ENCODE measurements at places on chromosomes 16 and 17.

DNA sequence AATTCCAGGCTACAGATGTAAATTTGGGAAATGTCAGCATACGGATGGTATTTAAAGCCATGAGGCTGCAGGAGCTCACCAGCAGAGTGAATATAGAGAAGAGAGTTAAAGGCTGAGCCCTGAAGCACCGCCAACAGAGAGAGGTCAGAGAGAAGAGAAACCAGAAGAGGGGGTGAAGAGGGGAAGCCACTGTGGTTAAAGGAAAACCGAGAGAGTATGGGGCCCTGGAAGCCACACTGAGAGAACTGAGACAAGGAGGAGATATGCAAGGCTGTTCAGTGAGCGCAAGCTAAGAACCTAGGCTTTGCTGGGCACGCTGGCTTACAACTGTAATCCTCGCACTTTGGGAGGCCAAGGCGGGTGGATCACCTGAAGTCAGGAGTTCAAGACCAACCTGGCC is 24.6 kb downstream of the COPRS start:
- DNase-seq: no peak

DNA sequence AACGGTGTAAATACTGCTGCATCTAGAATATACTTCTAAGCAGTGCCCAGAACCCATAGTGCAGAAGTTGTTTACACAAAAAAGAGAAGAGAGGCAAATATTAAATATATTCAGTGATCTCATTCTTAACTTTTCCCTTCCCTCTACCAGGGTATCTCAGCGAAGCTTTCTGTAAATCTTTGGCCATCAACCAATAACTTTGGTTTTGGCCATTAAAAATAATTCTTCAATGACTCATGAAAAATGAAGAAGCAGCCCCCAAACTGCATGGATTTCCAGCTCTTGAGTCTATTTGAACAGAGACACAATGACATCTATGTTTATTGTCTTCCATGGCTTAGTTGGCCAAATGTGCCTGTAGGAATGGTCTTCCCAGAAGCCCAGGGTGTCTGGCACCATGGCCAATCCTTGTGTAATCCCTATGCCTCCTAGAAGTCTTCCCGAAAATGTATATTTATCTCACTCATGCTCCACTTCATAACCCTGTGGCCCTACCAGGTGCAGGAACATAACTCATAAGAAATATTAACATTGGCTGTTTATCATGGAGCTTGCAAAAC is 646.6 kb downstream of the TOX3 start:
- DNase-seq: no peak

DNA sequence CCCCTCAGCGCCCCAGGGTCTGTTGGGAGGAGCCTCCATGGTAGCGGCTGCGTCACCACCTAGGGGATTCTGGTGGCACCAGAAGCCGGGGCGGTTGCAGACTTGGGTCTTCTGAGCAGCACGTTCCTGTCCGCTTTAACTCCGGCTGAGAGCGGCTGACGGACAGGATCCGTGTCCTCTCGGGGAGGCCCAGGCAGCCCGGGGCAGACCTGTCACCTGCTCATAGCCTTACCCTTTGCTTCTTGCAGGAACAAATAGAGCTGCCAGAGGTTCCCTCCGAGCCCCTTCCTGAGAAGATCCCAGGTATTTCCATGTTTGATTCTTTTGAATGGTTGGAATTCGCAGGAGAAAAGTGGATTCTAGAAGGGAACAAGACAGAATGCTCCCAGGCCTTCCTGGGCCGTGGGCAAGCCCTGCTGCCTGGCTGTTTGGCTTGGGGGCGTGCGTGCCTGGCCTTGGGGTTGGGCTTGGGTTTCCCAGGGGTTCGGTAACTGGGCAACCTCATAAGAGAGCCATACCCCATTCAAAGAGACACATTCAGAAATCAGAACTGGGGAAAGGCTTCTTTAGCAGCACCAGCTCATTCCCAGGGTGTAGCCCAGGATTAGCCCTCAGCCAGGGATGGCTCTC is 6.6 kb downstream of the CHMP6 start:
- no peak for DNase-seq

DNA sequence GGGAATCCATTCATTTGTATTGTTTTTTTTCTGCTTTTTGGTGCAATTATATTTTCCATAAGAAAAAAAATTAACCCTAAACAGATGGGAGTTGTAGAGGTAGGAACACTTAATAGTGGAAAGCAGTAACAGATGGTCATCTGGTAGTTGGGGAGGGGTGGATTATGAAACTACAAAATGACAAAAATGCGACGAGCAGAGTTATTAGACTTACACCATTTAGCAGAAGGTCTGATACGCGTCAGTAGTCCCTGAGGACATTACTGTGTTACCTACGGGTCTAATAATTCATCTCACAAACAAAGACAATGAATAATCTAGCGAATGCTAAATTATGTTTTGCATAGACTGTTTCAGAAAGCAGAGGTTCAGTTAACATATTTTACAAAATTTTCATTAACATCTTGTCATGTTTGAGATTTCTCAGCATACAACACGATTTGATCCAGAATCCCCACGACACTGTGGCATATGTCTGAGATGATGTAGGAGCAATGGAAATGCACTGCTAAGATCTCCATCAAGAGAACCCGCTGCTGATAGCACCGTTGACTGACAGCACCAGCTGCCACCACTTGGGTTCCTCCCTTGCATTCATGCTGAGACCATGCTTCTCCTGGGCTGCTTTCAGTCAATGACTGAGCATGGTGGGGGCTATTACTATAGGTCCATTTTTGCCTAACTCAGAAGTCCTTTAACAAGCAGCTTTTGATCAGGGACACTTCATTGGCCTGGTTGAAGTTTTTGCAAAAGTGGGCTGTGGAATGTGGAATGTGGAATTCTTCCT is 182.2 kb upstream of the CPHXL start:
- no peak for DNase-seq

DNA sequence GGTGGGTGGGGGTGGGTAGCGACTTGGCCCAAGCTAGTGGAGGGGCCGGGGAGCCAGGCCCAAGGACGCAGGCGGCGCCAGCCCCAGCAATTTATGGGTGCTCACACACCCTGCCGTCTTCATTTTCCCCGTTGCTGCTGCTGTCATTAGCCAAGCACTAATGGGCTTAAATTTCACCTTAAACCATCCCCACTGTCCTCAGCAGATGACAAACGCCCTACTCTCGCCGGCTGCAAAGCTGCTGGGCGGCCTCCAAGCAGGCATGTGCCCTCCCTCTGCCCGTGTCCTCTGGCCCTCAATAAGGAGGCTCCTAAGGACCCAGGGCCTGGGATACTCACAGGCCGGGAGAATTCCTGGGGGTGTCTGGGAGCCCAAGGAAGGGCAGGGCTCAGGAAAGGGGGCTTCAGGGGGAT is 66.1 kb downstream of the SREBF1 start:
- DNase-seq: no peak

DNA sequence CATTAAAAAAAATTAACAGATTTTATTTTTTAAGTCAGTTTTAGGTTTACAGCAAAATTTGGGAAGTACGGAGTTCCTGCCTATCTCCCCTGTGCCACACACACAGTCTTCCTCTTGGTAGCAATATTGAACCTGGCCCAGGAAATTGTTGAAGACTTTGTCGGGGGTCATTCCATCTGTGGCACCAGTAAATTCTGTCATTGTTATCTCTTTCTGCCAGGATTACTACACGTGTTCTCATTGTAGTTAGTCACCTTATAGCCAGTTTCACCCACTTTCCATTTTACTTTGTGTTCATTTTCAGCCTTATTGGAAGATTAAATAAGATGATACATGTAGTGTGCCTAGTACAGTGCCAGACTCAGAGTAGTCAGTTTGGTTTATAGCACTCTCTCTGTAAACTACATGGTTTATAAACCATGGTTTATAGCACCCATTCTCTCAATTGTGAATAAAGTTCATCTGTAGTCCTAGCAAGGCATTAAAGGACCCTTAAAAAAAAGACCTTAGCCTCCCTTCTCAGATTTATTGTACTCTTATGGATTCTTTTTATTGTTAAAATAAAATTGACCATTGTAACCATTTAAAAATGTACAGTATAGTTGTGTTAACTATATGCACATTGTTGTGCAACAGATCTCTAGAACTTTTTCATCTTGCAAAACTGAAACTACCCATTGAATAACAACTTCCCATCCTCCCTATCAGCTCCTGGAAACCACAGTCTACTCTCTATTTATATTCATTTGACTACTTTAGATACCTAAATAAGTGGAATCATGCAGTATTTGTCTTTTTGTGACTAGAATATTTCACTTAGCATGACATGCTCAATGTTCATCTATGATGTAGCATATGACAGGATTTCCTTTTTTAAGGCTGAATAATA is 36.1 kb downstream of the NLK start:
- no peak for DNase-seq

DNA sequence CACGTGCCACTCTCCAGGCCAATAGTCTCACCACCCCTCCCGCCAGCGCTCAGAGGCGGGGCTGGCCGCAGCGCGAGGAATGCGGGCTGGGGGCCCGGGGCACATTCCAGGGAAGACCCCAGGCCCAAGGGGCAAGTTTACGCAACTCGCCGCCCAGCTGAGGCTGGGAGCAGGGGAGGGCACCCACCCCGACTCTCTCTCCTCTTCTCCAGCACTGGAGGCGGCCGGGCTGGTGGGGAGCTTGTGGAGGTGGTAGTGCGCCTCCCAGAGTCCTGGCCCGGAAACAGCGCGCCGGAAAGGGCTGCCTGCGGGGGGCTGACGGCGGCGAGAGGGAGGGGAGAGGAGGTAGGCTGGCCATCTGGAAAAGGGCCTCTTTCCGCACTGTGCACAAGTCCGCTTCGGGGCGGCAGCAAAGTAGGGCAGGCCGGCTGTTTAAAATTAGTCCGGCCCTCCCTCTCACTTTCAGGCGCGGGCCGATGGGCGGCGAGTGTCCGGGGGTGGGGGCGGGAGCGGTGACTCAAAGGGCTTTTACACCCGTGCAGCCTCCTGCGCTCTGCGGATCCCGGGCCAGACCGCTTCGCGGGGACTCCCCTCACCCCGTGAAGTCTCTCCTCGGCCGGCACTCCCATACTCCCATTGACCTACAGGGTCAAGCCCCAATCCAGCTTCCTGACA is 1.1 kb downstream of the FHOD1 start:
- peak; percentile 81 for DNase-seq

DNA sequence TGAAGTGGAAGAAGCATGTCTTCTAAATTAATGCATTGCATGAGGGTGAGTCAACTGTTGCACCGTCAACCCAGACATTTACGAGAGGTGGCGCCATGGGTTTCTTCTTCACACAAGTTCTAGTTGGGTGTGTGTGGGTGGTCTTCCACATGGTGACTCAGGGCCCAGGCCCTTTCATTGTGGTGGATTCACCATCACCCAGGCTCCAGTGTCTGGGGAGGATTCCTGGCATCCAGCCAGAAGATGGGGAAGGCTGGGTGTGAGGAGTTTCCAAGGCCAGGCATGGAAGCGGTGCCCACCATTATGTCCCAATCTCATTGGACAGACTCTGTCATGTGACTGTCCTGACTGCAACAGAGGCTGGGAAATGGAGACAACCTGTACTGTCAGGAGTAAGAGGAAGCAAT is 21.4 kb upstream of the JPH3 start:
- DNase-seq: no peak

DNA sequence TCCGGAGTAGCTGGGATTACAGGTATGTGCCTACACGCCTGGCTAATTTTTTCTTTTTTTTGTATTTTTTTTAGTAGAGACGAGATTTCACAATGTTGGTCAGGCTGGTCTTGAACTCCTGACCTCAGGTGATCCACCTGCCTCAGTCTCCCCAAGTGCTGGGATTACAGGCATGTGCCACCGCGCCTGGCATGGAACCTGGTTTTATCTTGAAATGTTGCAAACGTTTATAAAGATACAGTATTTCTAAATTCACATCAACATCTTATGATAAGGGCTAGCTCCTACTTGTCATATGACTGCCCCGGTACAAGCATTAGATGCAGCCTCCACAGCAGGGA is 1.5 kb upstream of the IST1 start:
- no peak for DNase-seq

- no peak for DNase-seq
These were observed 17.5 kb downstream of the GPT2 start for GRCh38 chr16:46901709-46902108.

- DNase-seq: no peak
These were observed 16.9 kb upstream of the CYTH1 start for GRCh38 chr17:78798695-78799559.

DNA sequence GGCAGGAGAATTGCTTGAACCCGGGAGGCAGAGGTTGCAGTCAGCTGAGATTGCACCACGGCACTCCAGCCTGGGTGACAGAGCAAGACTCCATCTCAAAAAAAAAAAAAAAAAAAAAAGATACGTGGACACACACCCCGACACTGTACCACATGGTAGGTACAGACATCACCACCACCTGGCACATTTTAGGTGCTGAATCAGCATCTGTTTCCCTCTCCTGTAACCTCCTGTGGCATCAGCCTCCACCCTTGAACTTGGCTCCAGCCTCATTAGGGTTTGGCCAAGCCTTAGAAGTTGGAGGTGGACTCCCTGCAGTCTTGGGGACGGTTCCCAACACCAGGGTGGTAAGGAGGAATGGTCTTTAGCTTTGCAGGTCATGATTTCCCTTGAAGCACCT is 46.0 kb downstream of the XYLT1 start:
- no peak for DNase-seq

DNA sequence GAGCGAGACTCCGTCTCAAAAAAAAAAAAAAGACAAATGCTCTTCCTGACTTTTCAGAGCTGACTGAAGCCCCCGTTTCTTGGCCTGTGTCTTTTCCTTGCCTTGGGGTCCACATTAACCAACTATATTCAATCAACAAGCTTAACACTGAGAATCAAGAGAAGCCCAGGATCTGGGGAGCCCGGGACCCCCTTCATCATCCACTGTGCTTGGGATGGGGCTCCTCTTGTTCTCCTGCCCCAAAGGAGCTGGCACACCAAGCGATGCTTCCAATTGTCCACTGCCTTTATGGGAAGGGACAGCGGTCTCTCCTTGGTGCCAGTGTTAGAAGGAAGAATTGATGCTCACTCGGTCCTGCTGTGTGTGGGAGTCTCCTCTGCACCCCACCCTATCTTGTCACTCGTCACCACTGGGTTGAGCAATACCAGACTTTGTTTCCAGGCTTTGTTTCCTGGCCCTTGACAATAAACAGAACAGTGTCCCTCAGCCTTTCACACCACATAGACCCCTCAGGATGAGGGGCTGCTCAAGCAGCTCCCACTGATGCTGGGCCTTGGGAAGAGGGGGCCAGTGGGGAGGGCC is 146.7 kb downstream of the KCNJ12 start:
- DNase-seq: no peak

GRCh38 chr16:69073181-69073702 is 32.2 kb upstream of the HAS3 start:
- DNase-seq: no peak

- no peak for DNase-seq
These were observed 64.8 kb downstream of the NT5M start for GRCh38 chr17:17367931-17368330.

- DNase-seq: no peak
These were observed 3.7 kb downstream of the PEMT start for GRCh38 chr17:17587614-17588337.

GRCh38 chr17:9226794-9227135 is 205.5 kb downstream of the NTN1 start:
- DNase-seq: no peak

DNA sequence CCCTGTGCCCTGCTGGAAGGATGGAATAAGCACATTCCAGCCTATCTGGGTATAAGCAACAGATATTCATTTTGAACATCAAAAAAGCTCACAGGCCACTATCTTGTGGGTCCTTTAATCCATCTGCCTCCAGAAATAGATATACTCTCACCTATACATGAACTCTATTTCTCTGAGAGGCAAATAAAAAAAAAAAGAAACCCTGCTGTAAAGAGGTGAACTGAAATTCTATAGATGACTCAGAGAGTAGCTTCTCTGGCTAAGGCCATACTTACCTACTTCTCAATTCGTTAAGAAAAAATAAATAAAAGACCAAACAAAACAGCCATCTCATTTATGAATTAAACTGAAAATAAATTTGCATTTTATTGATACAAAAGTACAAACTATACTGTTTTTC is 86.3 kb downstream of the DYNLRB2 start:
- no peak for DNase-seq

GRCh38 chr17:78958641-78959127 is 21.0 kb downstream of the LGALS3BP start:
- no peak for DNase-seq
